ENCODE measurements at places on chromosomes 12 and 14. TPM values are rescaled to one million over a fixed set of nuclear protein-coding genes. Genes with fewer than 3 reads are reported as not detected.
A peak's percentile ranks its signal among the peaks of the same experiment; 100 is the strongest.

GRCh38 chr12:108822497-108823205 lies 34.7 kb downstream of the SSH1 start:
- H3K27ac ChIP-seq, result no peak overlapping the region
- no peak overlapping the region for H3K4me3 ChIP-seq
- H3K4me1 ChIP-seq, result peaks cover 51% of the 10 kb centered on the region
- no peak for DNase-seq

GRCh38 chr14:59356312-59356711 lies 108.9 kb downstream of the GPR135 start:
- H3K27me3 ChIP-seq, result no peaks in the 10 kb centered on the region
- H3K27ac ChIP-seq, result no peak overlapping the region
- H3K4me3 ChIP-seq, result no peak overlapping the region
- peaks cover 18% of the 10 kb centered on the region for H3K36me3 ChIP-seq

GRCh38 chr12:52870361-52871290 lies 21.8 kb upstream of the KRT78 start:
- peaks cover 19% of the 10 kb centered on the region for H3K4me1 ChIP-seq
- peak; percentile 72 for DNase-seq
- H3K27ac ChIP-seq, result no peak overlapping the region
- no peaks in the 10 kb centered on the region for H3K36me3 ChIP-seq
- H3K4me3 ChIP-seq, result no peak overlapping the region

DNA sequence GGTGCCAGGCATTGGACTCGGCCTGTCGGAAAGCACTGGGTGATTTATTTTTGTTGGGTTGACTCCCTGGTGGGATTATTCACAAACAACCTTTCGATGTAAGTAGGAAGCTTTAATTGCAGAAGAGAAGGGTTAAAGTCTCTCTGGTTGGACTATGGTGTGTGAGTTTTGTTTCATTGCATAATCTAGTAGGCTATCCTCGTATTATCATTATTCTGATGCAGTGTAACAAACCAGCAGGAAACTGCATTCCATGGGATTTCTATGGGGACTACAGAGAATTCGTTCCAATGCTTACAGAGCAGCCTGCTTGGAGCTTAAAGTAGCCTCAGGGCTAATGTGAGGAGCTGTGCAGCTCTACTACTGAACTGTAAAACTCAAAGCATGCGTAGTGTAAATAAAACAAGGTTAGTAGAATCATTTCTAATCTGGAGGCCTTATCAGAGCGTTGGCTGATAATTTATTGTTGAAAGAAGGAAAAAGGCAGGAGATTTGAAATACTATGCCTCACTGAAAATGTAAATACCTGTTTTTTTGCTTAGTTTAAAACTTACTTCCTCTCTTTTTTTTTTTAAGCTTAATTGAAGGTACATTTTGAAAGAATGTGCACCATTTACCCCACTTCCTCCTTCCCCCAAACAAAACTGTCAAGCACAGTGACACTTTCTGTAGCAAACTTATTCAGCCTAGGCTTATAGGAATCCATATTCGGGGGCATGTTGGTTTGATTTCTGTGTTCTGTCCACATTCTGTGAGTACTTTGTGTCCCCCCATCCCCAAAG lies 226.7 kb downstream of the NPAS3 start:
- no peak overlapping the region for H3K27ac ChIP-seq
- H3K27me3 ChIP-seq, result no peaks in the 10 kb centered on the region
- no peak for DNase-seq
- no peaks in the 10 kb centered on the region for H3K36me3 ChIP-seq
- H3K4me1 ChIP-seq, result peaks cover 30% of the 10 kb centered on the region

- no peak overlapping the region for H3K4me3 ChIP-seq
- no peaks in the 10 kb centered on the region for H3K36me3 ChIP-seq
- no peak overlapping the region for H3K27ac ChIP-seq
- no peak for DNase-seq
- H3K27me3 ChIP-seq, result no peaks in the 10 kb centered on the region
Observed at GRCh38 chr14:72686101-72686500, 207.8 kb downstream of the DPF3 start.

- no peaks in the 10 kb centered on the region for H3K36me3 ChIP-seq
- no peak overlapping the region for H3K27ac ChIP-seq
- H3K4me3 ChIP-seq, result no peak overlapping the region
- no peak for DNase-seq
Observed at GRCh38 chr12:107921062-107921461, 146.6 kb downstream of the ASCL4 start.

- no peak for DNase-seq
- H3K36me3 ChIP-seq, result no peaks in the 10 kb centered on the region
- H3K27ac ChIP-seq, result no peak overlapping the region
Observed at GRCh38 chr14:105473033-105473676, 1.5 kb upstream of the CRIP2 start.

DNA sequence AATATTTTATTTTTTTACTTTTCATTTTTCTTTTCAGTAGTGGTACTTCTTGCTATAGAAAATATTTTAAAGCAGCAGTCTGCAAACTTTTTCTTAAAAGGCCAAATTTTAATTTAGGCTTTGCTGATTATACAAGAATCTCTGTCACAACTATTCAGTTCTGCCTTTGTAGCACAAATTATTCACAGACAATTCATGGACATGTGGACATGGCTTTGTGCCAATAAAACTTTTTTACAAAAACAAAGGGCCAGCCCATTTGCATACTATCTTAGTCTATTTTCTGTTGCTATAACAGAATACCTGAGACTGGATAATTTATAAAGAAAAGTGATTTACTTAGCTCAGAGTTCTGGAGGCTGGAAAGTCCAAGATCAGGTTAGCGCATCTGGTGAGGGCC lies 17.1 kb downstream of the LLPH start:
- no peak for DNase-seq
- no peaks in the 10 kb centered on the region for H3K36me3 ChIP-seq
- H3K27me3 ChIP-seq, result no peaks in the 10 kb centered on the region
- no peak overlapping the region for H3K4me3 ChIP-seq
- H3K27ac ChIP-seq, result no peak overlapping the region

DNA sequence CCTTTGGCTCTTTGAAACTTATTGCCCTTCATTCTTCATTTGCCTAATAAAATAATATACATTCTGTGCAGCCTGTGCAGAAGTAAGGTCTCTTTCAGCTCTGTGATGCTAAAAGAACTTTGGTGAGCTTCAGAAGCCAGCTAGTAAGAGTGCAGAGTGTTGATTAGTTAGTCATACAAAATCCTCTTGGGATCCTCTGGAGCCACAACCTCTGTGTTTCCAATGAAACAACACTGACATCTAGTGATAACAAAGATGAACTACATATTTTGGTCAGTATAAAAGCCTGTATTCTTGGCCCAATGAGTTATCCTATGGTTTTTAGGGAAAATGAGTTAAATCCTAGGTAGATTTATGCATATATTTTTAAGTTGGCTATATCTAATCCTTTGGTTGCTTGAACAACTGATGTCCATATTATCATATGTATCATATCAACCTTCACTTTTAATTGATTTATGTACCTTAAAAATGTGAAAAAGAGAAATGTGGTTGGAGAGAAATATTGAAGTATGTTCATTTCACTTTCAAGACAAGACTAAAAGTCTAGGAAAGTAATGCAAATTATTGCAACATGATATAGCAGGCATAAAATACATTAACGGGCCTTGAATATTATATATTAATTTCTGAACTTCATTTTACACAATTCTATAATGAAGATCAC lies 158.4 kb downstream of the KLHL28 start:
- H3K4me1 ChIP-seq, result peaks cover 4% of the 10 kb centered on the region
- no peaks in the 10 kb centered on the region for H3K27me3 ChIP-seq
- no peak overlapping the region for H3K4me3 ChIP-seq
- H3K27ac ChIP-seq, result no peak overlapping the region

- H3K36me3 ChIP-seq, result no peaks in the 10 kb centered on the region
- no peaks in the 10 kb centered on the region for H3K27me3 ChIP-seq
- H3K27ac ChIP-seq, result peak overlapping the region; percentile 41
- peaks cover 8% of the 10 kb centered on the region for H3K4me1 ChIP-seq
- DNase-seq, result no peak
Observed at GRCh38 chr14:57987596-57988300, 121.9 kb upstream of the SLC35F4 start.

- H3K27ac ChIP-seq, result peak overlapping the region; percentile 63
- no peaks in the 10 kb centered on the region for H3K36me3 ChIP-seq
- H3K4me3 ChIP-seq, result no peak overlapping the region
- no peaks in the 10 kb centered on the region for H3K27me3 ChIP-seq
Observed at GRCh38 chr12:128463881-128464280, 196.9 kb downstream of the TMEM132C start.

DNA sequence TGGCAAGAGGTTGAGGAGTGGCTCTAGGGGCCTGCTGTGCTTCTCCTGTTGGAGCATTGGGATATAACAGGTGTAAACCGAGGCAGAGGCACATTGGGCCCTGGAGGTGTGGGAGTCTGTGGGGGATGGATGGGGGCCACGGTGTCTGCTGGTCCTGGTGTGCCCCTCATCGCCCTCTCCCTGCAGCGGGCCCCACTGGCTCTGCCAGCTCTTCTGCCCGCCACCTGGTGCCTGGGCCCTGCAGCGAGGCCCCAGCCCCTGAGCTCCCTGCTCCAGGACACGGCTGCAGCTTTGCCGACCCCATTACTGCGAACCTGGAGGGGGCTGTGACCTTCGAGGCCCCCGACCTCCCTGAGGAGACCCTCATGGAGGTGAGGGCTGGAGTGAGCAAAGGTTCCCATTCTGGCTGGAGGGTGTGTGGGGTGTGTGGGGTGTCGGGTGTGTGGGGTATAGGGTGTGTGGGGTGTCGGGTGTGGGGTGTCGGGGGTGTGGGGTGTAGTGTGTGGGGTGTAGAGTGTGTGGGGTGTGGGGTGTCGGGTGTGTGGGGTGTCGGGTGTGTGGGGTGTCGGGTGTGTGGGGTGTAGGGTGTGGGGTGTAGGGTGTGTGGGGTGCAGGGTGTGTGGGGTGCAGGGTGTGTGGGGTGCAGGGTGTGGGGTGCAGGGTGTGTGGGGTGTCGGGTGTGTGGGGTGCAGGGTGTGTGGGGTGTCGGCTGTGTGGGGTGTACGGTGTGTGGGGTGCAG lies 10.6 kb upstream of the PUS1 start:
- no peaks in the 10 kb centered on the region for H3K36me3 ChIP-seq
- no peak overlapping the region for H3K27ac ChIP-seq
- H3K4me1 ChIP-seq, result no peaks in the 10 kb centered on the region
- H3K4me3 ChIP-seq, result no peak overlapping the region
- DNase-seq, result no peak

- DNase-seq, result no peak
- H3K27ac ChIP-seq, result no peak overlapping the region
- no peak overlapping the region for H3K4me3 ChIP-seq
- no peaks in the 10 kb centered on the region for H3K36me3 ChIP-seq
- H3K27me3 ChIP-seq, result no peaks in the 10 kb centered on the region
Observed at GRCh38 chr12:10406725-10407124, 2.8 kb downstream of the KLRC4 start.

- no peak overlapping the region for H3K4me3 ChIP-seq
- H3K27ac ChIP-seq, result no peak overlapping the region
- H3K4me1 ChIP-seq, result no peaks in the 10 kb centered on the region
- no peak for DNase-seq
- no peaks in the 10 kb centered on the region for H3K27me3 ChIP-seq
Observed at GRCh38 chr14:105629886-105630215, 103.5 kb downstream of the TMEM121 start.

DNA sequence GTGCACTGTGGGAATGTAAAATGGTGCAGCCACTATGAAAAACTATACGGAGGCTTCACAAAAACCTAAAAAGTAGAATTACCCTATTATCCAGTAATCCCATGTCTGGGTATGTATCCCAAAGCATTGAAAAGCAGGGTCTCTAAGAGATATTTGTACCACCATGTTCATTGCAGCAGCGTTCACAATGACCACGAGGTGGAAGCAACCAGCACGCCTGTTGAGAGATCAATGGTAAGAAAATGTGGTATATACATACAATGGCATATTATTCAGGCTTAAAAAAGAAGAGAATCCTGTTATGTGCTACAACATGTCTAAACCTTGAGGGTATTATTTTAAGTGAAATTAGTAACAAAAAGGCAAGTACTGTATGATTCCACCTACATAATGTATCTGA lies 910 bp upstream of the NOPCHAP1 start:
- peaks cover 33% of the 10 kb centered on the region for H3K4me1 ChIP-seq
- peaks cover 7% of the 10 kb centered on the region for H3K36me3 ChIP-seq
- DNase-seq, result no peak
- H3K27ac ChIP-seq, result no peak overlapping the region

- H3K27ac ChIP-seq, result no peak overlapping the region
- peaks cover 25% of the 10 kb centered on the region for H3K27me3 ChIP-seq
- no peak for DNase-seq
- H3K36me3 ChIP-seq, result no peaks in the 10 kb centered on the region
- no peaks in the 10 kb centered on the region for H3K4me1 ChIP-seq
Observed at GRCh38 chr12:132310181-132311040, 19.0 kb downstream of the GALNT9 start.

- no peak for DNase-seq
- no peaks in the 10 kb centered on the region for H3K27me3 ChIP-seq
- no peaks in the 10 kb centered on the region for H3K4me1 ChIP-seq
- no peak overlapping the region for H3K27ac ChIP-seq
- no peaks in the 10 kb centered on the region for H3K36me3 ChIP-seq
- H3K4me3 ChIP-seq, result no peak overlapping the region
Observed at GRCh38 chr12:44431647-44432343, 444.3 kb downstream of the NELL2 start.

- H3K4me3 ChIP-seq, result no peak overlapping the region
- no peak overlapping the region for H3K27ac ChIP-seq
- H3K4me1 ChIP-seq, result peaks cover 45% of the 10 kb centered on the region
- H3K36me3 ChIP-seq, result peaks cover 5% of the 10 kb centered on the region
Observed at GRCh38 chr14:77314043-77314442, 6.6 kb downstream of the POMT2 start.

GRCh38 chr12:65896743-65897142 lies 72.5 kb downstream of the HMGA2 start:
- H3K36me3 ChIP-seq, result no peaks in the 10 kb centered on the region
- peak overlapping the region; percentile 38 for H3K4me3 ChIP-seq
- peak overlapping the region; percentile 90 for H3K27ac ChIP-seq
- DNase-seq, result no peak
- peaks cover 80% of the 10 kb centered on the region for H3K4me1 ChIP-seq

- no peak overlapping the region for H3K4me3 ChIP-seq
- H3K36me3 ChIP-seq, result peaks cover 11% of the 10 kb centered on the region
- H3K27ac ChIP-seq, result no peak overlapping the region
- H3K4me1 ChIP-seq, result peaks cover 3% of the 10 kb centered on the region
- no peaks in the 10 kb centered on the region for H3K27me3 ChIP-seq
Observed at GRCh38 chr12:50520416-50521207, 15.8 kb downstream of the DIP2B start.

AMHR2 gene
- not detected for total RNA-seq

PAH gene
- total RNA-seq, result not detected

RND1 gene
- total RNA-seq, result 6.1 TPM

NUBPL gene
- 13.2 TPM for total RNA-seq

ITGB7 gene
- not detected for total RNA-seq

B3GNT4 gene
- total RNA-seq, result 0.19 TPM

RNU4-1 gene
- total RNA-seq, result 4,497 TPM
